ENCODE measurements at places on chromosomes 5 and 9.

- DNase-seq, result no peak
Measured at GRCh38 chr5:151449839-151450238, 2.4 kb downstream of the SLC36A1 start.

- DNase-seq, result no peak
Measured at GRCh38 chr9:19387317-19387716, 7.3 kb upstream of the RPS6 start.

DNA sequence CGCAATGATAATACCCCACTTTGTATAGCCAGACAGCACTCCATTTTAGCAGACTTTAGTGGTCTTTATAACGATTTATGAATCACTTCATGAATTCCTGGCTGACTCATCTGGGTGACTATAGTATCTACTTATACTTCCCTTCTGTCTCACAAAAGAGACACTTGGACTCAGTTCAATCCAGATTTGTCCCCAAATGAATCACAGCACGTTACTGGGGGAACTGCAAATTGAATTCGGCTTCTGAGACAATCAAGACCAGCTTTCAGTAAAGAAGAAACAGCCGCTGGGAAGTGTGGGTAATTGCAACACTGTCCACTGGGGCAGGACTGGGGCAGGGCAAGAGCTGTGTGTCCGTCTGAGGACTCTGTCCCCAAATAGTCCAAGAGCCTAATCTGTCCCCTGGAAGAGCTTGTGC, 337.3 kb upstream of the RFX3 start:
- no peak for DNase-seq

DNA sequence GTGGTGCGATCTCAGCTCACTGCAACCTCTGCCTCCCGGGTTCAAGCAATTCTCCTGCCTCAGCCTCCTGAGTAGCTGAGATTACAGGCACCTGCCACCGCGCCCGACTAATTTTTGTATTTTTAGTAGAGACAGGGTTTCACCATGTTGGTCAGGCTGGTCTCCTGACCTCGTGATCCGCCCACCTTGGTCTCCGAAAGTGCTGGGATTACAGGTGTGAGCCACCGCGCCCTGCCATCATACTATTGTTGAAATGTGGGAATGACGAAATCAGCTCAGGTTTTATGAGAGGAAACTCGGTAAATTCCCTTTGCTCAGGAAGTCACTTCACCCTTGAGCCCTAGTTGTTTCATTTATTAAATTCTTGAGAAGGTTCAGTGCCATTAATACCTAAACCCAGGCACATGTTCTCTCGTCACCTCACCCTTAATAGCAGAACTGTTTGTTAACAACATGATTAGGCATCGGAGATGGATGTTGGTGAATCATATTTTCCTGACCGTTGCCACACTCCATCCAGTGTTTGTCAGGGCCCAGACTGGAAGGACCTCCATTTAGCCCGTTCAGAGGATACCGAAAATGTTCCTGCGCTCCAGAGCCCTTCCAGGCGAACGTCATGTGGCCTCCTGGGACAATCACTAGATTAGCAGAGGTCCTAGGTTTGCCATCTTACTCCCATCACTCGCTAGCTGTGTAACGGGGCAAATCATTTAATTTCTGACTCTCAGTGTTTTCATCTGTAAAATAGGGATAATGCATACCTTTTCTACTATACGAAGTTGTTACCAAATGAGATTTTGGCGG, 20.0 kb upstream of the CREBRF start:
- DNase-seq, result no peak

DNA sequence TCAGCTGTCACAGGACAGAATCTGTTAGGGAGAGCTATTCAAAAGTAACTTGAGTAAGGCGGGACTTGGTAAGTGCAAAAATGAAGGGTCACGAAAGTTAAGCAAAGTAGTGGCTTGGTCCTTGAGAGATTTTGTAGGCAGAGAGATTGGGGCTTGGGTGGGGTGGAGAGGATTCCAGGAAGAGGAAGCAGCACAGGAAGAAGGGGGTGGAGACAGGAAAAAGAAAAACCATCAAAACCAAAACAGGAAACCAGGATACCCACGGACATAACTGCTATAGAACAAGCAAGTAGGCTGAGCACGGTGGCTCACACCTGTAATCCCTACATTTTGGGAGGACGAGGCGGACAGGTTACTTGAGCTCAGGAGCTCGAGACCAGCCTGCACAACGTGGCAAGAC, 3.7 kb downstream of the ROPN1L start:
- DNase-seq, result no peak

DNA sequence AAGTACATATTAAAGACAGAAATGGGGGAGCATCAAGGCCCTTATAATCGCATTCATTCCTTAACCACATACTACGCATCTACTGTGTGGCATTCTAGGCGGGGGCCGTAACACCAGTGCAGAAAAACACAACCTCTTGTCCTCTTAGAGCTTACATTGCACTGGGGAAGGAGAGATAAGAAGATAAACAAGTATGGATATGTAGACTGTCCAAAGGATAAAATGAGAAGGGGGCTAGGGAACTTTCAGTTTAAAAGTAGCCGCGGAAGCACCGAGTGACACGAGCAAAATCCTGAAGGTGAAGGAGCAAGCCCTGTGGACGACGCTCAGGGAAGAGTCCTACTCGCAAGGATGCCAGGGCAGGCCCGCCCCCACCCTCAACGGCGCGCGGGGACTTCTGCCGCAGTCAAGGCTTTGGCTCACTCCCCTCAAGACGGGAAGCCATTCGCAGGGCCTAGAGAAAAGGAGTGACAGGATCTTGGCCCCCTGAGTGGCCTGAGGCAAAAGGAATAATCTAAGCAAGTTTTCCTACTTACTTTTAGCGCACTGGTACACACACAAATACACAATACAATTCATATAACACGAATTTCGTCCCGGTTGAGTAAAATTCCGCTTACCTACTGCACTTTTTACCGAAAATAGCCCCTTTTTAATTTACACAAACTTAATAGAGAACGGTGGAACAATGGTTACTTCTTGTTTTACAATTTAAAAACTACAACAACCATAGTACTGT, 1.3 kb upstream of the NIPBL start:
- peak; percentile 16 for DNase-seq

GRCh38 chr9:131104016-131104740, 7.8 kb downstream of the AIF1L start:
- no peak for DNase-seq

DNA sequence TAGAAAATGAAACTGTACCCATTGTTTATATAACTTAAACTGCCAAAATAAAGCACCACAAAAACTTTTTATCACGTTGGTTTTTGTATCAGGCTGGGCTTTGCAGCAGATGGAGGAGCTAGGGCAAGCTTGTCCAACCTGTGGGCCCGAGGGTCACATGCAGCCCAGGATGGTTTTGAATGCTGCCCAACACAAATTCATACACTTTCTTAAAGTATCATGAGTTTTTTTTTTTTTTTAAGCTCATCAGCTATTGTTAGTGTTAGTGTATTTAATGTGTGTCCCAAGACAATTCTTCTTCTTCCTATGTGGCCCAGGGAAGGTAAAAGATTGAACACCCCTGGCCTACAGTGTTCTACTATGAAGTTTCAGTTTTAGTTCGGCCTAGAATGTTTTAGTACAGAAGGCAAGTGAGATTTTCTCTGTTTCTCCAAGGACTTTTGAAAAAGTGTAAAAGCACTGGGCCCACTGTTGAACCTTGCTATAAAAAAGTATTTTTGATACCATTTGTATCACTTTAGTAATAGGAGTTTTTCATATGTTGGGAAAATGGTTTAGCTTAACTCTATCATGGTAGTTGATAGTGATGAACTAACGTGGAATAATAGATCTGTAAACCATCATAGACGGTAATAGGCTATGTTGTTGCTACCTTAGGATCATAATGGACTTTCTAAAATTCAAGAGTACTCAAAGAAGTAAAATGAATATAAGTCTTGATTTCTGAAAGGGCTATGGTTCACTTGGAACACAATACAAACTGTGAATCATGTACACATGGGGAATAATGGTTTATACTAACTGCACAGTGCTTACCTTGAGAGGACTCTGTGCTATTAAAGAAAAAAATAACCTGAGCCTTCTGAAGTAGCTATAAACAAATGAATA, 2.9 kb downstream of the CDKN2A start:
- DNase-seq, result no peak

- DNase-seq, result no peak
Measured at GRCh38 chr5:150065346-150065745, 21.0 kb downstream of the CSF1R start.

DNA sequence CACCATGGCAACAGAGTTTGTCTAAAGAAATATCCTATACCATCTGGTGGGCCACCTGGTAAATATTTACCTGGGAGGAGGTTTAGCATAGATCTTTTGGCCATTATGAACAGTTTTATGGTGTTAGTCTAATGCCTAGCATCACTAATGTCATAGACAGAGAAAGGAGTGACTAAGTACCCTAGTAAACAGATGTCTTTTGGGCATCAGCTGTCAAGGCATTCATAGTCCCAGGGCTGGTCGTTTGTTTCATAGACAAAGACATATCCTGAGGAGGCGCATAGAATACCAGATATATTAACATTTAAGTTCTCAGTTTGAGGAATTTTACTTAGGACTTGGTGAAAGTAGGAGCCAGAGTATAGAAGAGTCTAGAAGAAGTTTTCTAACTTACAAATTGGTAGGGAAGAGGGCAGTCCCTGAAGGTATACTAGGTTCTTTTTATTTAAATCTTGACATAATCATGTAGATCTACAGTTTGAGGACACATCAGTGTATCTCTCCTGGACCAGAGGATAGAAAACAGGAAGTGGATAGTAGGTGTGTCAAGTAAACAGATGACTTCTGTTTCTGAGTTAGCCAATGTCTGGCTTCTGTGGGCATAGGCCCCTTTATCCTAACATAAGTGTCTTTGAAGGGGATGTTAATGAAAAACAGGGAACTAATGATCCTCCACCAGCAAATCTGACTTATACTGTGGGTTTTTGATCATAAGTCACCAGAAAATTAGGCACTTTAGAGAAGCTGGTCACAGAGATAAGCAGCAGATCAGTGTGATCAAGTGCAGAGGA, 105.0 kb upstream of the PRSS3 start:
- no peak for DNase-seq

DNA sequence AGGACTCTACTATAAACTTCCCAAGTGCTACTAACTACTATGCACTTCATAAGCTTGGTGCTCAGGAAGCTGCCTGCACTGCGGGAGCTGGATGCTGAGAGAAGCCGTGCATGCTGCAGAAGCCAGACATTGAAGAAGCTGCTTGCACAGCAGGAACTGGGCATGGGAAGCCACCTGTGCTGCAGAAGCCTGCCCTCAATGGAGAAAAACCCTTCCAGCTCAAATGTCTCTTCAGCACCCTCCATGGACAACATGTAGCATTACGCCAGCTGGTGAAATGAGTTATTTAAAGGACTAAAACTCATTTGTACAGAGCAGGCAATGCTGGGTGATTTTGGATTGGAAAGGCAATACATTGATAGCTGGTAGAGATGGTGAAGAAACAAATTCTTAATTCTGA, 247.2 kb downstream of the KIF4B start:
- no peak for DNase-seq

GRCh38 chr9:126906091-126906490, 8.5 kb upstream of the RALGPS1 start:
- no peak for DNase-seq

DNA sequence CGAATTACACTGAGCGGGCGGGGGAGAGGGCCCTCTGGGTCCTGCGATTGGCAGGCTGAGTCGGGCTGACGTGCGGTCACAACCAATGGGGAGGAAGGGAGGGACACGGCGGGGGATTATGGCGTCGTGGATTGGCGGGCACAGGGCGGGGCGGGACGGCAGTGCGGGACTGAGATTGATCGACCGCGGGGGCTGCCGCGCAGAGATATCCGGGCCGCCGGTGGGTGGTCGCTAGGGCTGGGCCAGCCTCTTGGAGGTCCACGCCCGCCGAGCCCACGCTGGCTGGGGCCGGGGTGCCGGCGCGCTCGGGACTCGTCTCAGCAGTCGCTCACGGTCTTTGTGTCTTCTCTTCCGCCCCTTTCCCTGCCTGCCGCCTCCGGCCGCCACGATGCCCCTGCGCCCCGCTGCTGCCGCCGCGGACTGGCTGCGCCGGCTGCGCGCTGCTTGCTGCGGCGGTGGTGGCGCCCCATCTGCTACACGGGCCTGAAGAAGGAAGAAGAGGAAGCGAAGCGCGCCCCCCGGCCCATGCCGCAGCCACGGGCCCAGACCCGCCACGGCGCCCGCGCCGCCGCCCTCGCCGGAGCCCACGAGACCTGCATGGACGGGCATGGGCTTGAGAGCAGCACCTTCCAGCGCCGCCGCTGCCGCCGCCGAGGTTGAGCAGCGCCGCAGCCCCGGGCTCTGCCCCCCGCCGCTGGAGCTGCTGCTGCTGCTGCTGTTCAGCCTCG, at the start of gene RGMB:
RGMB (plus strand) TSS at position 200 of the 728 bp plus-strand sequence; CDS start at position 608, 408 bp downstream.
- peak; percentile 82 for DNase-seq

- no peak for DNase-seq
Measured at GRCh38 chr9:82168585-82168984, 180.0 kb downstream of the SPATA31D1 start.

Data from stimulated activated CD8-positive, alpha-beta memory T cell treated with anti-CD3 and anti-CD28 coated beads, Interleukin-15, amount 100 ng/mL, for 1 hour (primary cell).